GM10248 (cell line): ENCODE measurements at places on chromosomes 6 and 20.

DNA sequence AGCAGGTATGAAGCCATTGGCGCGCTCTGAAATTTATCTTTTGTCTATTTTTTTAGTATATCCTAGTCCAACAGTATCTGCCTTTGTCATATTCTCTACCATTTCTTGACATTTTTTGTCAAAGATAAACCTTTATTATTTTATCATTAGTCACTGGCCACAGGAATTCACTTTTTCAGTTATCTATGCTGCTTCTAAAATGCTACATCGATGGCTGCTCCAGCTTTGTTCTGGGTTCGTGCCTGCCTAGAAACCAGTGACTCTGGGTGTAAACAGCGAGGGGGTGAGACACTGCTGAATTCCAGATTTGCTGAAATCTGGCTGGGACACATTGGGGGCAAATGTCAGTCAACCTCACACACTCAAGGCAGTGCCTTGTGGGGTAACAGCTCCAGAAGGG is 193.4 kb downstream of the CDC5L start:
- DNase-seq, result no peak

GRCh38 chr6:27059621-27060425 is 187.7 kb upstream of the PRSS16 start:
- DNase-seq, result no peak

DNA sequence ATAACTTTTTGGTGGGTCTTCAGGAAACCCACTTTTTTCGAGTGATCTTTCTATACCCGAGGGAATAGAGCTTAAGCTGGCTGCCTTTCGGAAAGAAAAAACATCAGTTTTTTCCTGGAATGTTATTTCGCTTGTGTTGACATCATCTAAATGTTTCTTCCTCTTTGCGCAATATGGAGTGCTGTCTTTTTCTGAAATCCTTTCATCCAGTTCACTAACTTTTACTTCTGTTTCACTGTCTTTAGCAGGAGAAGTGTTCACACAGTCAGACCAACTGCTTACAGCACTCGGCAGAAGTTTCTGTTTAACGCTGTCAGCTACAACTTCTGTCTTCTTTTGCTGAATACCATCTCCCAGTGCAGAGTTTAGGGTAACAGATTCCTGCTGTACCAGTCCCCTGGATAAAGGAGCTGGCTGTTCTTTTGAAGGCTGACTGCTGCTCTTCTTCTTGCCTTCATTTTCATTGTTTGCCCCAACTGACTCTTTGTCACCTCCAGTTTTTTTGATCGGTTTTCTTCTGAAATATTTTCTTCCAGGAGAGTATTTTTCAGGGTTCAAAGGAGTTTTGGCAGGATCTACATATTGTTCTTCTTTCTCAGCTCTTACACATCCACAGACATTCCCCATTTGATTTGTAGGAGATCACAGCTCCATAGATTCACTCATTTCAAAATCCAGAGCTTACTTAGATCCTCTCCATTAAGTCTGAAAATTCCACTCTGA is 50.0 kb upstream of the DST start:
- no peak for DNase-seq

GRCh38 chr6:1063671-1064355 is 248.1 kb upstream of the FOXQ1 start:
- DNase-seq, result no peak

- DNase-seq, result no peak
Observed at GRCh38 chr6:143828572-143828971, 14.6 kb upstream of the LTV1 start.

GRCh38 chr6:28142446-28142845 is 763 bp downstream of the ZKSCAN8 start:
- no peak for DNase-seq

GRCh38 chr6:42783177-42783875 is 1.5 kb downstream of the BICRAL start:
- DNase-seq, result peak; percentile 78

DNA sequence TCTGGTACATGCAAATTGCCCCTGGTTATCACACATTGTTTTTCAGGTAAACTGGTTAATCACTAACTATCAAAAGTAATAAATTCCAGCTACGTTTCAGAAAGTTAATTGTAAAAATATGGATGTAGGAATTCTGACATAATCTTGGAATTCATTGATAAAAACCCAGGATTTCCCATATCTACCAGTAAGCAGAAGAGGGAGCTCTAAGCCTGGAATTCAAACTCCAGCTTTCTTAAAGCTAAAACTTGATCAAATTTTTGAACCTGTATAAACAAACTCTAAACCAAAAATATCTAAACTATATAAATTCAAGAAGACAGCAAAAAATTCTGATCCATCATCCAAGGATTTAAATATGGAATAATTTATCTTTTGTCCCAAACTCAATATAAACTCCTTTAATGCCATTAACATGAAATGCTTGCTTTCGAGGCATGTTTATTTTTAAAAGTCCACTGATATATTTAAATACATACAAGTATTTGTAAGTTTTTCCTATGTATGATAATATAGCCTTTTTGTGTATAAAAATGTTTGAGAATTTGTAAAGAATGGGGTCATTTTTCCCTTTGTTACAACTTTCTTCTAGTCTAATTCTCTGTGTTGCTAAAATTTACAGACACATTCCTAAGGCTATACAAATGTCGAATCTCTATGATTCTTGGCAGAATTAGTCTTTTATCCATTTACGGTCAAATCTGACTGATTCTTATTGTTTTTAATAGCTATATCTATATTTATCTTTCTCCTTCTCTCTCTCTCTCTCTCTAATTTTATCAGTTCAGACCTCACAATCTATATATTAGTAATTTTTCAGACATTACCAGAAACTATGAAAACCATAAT is 91.4 kb upstream of the RNF217 start:
- no peak for DNase-seq

DNA sequence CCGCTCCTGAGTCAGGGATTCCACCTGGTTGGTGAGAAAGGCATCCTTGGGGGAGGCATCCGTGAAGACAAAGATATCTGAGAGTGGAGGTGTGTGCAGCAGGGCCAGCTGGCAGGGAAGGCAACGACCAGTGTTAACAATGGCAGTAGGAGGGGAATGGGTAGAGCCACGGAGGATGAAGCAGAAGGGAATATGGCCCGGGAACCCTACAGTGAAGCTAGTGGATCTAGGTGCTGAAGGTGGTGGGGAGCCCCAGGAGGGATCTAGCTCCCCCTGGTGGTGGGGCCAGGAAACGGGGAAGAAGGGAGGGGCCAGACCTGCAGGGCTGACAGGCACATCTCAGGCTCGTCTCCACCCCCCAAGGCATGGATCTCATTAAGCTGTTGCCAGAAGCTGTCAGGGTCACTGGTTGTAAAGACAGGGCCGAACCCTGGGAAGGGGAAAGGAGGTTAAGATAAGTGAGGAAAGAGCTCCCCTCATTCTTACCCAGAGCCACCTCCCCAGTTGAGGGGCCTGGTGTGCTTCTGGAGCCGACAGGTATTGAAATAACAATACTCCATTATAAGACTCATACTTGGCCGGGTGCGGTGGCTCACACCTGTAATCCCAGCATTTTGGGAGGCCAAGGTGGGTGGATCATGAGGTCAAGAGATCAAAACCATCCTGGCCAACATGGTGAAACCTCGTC is 7.3 kb downstream of the VWA7 start:
- peak; percentile 92 for DNase-seq

DNA sequence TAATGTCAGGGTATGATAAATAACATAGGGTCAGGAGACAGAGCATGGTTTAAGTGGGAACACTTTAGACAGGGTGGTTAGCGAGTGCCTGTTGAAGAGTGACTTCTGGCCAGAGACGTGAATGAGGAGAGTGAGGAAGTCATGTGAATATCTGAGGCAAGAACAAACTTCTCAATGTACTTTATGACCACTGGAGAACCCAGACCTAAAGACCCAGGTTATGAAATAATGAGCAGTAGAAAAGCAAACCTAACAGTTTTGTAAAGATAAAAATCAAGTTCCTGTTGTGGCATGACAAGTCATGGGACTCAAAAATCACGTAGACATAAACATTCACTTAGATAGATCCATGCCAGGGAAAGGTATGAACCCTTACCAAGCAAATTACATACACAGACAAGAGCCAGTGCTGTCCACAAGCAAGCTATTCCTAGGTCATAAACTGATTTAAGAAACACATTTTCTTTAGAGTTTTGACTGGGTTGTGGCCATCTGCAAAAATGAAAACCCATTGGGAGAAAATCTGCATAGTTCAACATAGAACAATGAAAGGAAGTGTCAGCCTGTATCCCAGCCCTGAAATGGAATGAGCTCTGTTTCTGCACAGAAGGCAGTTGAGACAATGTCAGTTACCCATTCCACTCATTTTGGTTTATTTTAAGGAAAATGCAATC is 2.2 kb upstream of the MYCT1 start:
- no peak for DNase-seq

DNA sequence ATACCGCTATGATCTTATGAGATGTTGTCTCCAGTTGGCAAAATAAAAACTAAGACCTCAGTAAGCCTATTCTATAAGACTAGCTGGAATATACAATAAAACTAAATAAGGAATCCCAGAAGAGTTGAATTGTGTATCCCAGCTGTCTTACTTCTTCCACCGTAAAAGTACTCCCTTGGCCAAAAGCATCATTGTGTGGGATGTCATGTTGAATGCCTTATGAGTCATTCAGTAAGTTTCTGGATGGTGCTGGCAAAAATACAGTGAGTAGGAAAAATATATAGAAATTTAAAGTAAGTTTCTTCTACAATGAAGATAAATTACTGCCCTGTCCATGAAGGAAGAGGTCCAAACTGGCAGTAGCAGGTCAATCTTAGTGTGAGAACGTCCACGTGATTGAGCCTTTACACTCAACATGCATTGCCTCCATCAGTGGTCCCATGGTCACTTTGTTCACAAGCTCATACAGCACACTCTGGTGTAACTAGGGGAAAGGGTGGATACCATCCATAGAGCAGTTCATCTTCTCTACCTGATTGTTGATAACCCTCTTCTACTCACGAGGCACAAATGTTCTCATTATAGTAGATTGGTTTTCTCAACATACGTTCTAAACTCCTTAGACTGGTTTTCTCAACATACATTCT is 13.7 kb upstream of the ZNF318 start:
- DNase-seq, result no peak

DNA sequence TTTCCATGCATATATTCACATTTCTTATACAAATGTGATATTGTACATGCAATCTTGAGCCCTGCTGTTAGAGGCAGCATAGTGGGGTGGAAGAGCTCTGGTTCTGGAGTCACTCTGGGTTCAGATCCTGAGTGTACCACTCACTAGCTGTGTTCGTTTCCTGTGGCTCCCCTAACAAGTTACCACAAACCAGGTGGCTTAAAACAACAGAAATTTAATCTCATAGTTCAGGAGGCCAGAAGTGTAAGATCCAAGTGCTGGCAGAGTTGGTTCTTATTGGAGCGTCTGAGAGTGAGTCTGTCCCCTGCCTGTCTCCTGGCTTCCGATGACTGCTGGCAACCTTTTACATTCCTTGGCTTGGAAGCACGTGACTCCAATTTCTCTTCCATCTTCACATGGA is 115.6 kb downstream of the MAP3K7 start:
- no peak for DNase-seq

DNA sequence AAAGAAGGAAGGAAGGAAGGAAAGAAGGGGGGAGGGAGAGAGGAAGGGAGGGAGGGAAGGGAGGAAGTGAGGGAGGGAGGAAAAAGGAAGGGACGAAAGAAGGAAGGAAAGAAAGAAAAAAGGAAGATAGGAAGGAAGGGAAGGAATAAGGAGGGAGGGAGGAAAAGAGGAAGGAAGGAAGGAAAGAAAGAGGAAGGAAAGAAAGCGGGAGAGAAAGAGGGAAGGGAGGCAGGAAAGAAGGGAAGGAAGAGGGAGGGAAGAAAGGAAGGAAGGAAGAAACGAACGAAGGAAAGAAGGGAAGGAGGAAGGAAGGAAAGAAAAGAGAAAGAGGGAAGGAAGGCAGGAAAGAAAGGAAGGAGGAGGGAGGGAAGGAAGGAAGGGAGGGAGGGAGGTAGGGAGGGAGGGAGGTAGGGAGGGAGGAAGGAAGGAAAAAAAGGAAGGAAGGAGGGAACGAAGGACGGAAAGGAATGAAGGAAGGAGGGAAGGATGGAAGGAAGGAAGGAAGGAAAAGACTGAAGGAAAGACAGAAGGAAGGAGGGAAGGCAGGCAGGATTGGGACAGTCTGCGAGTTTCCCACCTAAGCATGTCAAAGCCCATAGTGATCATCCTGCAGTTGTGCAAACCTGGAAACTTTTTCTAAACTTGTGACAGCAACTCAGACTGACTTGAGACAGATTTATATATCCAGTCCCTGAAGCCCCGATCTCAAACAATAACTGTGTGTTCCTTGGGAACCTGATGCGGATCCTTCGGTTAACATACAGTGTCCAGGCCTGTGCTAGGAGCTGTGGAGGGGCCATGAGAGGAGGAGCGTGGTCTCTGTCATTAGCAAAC is 59.8 kb upstream of the IYD start:
- DNase-seq, result no peak

DNA sequence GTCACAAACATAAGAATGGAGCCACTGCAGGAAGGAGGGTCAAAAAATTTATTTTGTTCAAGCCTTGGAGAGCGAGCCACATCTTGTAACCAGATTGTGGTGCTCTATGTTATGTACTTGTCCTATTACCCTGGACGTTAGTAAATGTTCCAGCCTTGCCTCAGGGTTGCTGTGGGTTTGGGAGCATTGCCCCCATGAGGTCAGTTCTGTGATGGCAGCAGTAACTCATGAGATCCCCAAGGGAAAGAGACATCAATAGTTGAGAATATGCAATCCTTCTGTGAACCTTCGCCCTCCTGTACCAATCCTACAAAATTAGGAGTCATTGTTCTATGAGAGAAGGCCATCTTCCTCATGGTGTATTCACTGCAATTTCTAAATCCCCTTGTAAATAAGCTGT is 16.4 kb upstream of the CFAP206 start:
- peak; percentile 48 for DNase-seq

DNA sequence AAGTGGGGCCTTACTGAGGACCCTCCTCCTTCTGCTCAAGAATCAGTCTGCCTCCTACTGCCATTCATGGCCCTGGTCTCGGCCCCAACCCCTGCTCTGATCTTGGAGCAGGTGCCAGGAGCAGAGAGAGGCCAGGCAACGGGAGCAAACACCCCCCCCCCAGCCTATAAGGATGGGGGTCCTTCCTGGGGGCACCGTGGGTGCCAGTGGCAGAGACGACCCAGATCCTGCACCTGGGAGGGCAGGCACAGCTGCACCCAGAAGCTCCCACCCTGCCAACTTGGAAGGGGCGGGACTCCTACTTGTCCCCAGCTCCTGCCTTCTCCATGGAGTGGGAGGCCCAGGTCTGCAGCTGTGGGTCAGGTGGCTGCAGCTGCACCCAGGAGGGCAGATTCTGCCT is 183.2 kb downstream of the EYA4 start:
- DNase-seq, result no peak

GRCh38 chr6:155455766-155456165 is at the start of gene NOX3:
Gene NOX3, minus strand, starts transcription at chr6:155455839. Its CDS starts 39 bp downstream, at chr6:155455800.
- no peak for DNase-seq

DNA sequence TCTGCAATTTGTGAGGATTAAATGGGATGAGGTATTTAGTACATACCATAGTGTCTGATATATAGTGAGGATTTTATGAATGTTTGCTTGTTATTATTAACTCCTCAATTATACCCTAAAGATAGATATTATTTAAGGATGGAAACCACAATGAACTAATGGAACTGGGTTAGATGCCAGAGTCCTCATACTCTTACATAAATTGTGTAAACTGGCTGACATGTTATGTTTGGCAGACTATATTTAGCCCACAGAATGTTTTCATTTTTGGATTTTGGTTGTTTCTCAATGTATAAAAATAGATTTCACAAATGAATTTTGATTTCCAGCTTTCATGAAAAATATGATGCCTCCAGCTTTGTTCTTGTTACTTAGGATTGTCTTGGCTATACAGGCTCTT is 37.6 kb downstream of the HTR1B start:
- no peak for DNase-seq
